Right hindlimb (tissue), 1 donor: ENCODE measurements at places on chromosomes 2 and 18.
A peak's percentile ranks its signal among the peaks of the same experiment; 100 is the strongest.

DNA sequence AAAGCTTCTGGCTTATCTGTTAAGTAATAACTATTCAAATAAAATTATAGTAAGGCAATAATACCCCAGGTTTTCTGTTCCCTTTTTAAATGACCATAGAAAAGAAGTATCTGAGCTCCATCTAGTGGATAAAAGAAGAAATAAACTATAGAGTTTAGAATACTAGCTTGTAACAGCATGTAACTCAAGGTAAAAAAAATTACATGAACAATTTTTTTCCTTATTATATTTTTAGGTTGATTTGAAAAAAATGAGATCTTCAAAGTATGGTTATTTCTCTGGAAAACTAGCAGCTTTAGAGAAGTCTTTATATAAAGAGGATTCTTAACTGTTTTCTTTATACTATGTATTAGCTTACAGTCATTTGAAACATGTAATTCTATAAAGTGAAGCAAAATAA, 58.1 kb downstream of the NCKAP1 start:
- no peak for DNase-seq

DNA sequence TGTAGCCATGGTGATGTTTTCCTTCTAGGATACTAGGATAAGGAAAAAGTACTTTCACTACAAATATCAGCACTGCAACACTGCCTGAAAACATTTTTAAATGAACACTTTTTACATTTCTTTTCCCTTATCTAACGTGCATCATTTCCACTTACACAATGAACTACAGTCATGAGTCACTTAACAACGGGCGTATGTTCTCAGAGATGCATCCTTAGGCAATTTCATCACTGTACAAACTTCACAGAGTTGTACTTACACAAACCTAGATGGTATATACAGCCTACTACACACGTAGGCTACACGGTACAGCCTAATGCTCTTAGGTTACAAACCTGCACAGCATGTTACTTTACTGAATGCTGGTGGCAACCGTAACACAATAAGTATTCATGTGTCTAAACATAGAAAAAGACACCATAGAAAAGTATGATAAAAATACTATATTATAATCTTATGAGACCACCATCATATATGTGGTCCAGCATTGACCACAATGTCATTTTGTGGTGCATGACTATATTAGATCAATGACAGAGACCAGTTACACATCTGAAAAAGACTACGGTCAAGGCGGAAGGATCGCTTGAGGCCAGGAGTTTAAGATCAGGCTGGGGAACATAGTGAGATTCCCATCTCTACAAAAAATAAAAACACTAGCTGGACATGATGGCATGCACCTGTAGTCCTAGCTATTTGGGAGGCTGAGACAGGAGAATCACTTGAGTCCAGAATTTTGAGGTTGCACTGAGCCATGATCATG, 39.8 kb downstream of the WDR33 start:
- DNase-seq = no peak

- peak; percentile 68 for DNase-seq
Measured at GRCh38 chr2:43305517-43305916, 79.1 kb upstream of the ZFP36L2 start.

- no peak for DNase-seq
Measured at GRCh38 chr2:111135910-111136297, 15.2 kb downstream of the BCL2L11 start.

DNA sequence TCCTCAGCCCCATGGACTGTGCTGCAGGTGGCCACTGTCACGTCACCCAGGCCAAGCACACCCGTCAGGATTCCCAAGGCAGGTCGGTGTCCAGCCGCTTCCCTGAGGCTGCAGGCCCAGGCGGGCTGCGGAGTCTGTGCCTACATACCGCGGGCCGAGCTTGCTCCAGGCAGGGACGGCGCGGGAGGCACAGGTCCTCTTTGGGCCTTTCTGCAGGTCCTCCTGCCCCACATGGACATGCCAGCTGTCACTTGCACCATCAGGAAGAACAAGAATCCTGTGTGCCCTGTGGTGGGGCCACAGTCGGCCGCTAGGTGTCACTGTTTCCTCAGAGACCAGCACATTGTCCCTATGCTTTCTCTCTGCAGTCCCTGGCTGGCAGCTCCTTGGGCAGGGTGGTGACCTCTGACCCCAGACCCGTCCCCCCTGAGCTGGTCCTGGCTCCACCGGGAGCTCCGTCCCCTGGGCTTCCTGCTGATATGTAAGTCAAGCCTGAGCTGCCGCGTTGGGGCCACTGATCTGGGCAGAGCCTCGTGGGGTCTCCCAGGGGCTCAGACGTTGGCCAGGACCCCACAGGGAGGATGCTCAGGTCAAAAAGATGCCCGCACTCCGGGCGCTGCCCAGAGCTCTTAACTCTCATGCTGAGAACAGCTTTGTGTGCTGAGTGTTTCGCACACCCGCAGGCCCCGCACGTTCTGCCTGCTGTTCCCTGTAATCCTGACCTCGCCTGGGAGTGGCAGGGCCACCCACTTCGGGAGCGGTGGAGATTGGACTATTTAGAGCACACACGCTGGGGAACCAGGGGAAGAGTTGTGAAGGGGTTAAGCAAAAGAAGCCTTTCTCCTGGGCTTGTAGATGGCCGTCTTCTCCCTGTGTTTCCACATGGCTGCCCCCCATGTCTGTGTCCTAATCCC, 17.3 kb upstream of the AGXT start:
- DNase-seq = peak; percentile 84

DNA sequence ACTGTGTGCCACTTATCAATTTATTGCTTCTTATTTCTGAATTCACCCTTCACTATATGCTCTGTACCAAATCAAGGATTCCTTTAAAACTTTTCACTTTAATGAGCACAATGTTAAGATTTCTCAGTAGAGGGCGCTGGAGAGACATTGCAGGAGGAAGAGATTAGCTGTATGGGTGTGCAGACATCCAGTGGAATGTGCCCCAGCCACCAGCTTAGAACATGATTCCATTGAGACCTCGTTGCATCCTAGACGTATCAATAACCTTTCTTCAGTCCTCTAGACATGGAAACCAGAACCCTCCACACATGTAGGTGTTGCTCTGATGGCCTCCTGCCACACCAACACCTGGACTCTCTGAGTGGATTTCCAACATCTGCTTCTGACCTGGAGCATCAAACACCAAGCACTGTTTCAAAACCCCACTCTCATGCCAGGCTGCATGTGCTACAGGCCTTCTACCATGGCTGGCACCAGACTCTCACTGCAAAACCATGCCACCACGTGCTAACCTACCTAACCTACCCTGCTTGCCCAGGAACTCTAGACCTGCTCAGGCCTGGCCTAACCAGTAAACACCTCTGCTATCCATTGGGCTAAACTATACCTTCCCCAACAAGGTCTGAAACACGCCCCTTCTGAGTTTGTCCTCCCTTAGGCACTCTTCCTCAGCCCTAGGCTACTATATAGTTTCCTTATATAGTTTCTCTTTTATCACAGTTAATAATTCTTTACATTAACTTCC, 633.2 kb upstream of the PKDCC start:
- no peak for DNase-seq

DNA sequence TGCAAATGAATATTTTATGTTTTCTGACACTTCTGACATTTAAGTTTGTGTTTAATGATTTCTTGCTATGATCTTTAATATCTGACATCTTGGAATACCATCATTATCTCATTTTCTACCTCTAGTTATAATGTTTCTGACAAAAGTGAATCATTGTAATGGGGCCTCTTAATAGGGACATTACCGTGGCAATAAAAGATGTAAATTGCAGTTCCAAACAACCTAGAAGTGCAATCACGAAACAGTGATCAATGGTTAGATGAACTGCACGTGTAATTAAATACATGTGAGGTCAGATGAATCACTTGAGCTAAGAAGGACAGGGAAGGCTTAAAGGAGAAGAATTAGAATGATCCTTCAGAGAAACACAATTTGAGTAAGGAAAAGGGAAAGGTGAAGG, 1078.3 kb downstream of the DPP10 start:
- no peak for DNase-seq

DNA sequence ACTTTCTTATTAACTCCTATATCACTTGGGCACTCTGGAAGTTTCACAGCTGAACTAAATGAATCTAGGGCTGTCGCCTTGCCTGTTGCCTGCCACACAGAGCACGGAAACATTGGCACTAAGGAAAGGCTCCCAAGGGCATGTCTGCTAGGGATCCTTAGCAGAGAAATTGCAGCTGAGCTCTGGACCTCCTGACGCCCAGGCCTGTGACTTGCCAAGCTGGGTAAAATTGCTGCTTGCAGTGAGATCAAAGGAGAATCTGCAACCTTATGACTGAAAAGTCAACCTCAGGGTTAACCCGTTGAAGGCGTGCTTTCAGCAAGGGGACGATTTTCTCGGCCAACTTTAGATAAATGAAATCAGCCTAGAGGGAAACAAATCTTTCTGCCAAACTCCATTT, 189.8 kb downstream of the NCK2 start:
- DNase-seq = no peak

DNA sequence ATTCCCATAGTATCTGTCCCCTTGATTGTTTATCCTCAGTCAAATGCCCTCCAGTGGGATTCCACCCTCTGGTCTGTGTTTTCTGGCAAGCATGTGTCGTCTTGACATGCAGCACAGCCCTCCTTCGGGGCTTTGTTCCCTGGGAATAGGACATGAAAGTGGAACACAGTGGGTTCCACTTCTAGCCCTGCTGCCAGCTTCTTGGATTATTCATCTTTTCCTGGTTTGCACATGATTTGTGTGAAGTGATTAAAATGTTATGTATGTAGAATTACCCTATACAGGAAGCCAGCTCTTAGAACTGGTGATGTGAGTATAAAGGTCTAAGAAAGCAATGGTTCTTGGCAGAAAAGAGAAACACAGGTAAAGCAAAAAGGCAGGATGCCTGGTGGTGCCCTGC, 142.3 kb downstream of the TANC1 start:
- no peak for DNase-seq

- DNase-seq = no peak
Measured at GRCh38 chr2:95025406-95026319, at the start of gene MAL. Gene MAL (plus strand): TSS chr2:95025708. CDS start chr2:95025793, 85 bp downstream.

DNA sequence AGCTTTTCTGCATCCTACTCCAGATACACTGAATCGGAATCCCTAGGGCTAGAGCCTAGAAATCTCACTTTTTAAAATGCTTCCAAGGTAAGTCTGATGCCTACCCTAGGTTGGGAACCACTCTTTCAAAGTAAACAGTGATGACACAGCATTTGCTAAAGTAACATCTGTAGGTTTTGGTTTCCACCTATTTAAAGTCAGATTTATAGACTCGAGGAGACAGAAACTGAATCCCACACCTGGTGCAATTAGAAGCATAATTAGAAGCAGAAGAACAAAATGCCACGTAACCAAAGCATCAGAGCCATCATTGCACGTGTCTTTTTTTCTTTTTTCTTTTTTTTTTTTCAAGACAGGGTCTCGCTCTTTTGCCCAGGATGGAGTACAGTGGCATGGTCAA, 40.9 kb downstream of the PDK1 start:
- DNase-seq = no peak

- DNase-seq = no peak
Measured at GRCh38 chr2:105926960-105927678, 182.4 kb downstream of the NCK2 start.

- DNase-seq = no peak
Measured at GRCh38 chr2:72220170-72220569, 72.5 kb upstream of the CYP26B1 start.

GRCh38 chr2:26243470-26244308, 743 bp downstream of the HADHA start:
- no peak for DNase-seq

DNA sequence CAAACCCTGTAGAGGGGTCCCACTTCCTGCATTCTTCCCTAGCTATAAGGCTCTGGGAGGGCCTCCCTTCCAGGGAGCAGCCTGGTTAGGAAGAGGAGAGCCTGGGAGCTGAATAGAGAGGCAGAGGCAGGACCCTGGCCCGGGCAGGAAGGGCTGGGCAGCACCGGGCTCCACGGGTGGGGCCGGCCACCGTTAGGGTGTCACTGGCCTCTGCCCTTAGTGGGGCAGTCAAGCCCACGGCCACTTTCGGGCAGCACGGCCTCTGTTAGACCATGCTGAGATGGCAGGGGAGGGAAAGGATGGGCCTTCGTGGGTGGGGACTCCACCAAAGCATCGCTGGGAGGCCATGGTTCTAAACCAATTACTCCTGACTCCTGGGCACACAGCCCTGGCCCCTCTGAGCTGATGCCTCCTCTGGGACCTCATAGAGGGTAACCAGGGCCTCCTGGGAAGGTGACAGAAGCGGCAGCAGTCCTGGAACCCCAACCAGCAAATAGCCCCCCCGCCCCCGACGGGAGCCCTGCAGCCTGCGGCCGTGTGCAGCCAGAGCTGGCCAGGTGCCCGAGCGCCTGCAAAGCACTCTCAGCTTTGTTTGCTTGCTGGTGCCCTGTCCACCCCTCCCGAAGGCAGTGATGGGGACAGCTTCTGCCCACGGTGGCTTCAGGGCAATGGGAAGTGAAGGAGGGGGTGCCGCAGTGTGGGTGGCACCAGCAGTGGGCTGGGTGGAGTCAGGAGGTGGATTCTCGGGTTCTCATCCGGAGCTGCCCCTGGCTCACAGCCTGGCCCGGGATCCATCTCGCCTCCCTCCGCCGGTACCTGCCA, 16.3 kb upstream of the HPCAL1 start:
- DNase-seq = no peak

- no peak for DNase-seq
Measured at GRCh38 chr2:101368376-101368775, 18.9 kb downstream of the CREG2 start.

DNA sequence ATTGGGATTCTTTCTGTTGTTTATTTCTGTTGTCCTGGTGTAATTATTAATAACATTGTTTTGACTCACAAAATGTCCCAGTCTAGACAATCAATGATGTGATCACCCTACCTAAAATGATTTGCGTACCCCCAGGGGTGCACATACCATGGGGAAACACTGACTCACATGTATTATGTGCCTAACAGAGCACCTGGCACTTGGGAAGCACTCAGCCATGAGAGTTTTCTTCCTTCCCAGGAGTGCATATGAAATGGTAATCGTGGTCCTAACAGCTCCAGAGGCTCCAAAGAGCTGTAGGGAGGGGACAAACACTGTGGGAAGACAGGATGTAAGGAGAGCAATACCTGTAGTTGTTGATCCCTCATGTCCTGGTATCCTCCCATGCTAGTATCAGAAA, 187.8 kb upstream of the ERBB4 start:
- DNase-seq = no peak

GRCh38 chr18:28972333-28972907, 795.5 kb upstream of the CDH2 start:
- no peak for DNase-seq

DNA sequence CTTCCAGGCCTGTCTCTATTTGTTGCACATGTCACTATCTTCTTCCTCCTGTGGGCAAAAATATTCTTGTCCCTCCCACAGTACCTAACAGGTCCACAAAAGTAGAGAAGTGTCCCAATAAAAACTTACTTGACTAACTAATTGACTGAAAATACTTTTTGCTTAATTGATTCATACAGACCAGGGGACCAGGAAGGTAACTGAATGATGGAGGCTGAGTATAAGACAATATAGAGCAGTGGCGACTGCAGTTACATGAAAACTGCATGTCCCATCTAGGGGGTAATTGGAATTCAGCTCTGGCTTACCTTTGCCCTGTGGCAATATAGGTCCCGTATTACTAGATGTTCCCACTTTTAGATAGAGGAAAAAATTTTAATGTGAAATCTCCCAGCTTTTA, 112.9 kb upstream of the CREB1 start:
- DNase-seq = no peak
